SK-N-SH treated with all-trans-retinoic acid at 6 μM for 48 hours (cell line): ENCODE measurements at places on chromosomes 11 and 22.

DNA sequence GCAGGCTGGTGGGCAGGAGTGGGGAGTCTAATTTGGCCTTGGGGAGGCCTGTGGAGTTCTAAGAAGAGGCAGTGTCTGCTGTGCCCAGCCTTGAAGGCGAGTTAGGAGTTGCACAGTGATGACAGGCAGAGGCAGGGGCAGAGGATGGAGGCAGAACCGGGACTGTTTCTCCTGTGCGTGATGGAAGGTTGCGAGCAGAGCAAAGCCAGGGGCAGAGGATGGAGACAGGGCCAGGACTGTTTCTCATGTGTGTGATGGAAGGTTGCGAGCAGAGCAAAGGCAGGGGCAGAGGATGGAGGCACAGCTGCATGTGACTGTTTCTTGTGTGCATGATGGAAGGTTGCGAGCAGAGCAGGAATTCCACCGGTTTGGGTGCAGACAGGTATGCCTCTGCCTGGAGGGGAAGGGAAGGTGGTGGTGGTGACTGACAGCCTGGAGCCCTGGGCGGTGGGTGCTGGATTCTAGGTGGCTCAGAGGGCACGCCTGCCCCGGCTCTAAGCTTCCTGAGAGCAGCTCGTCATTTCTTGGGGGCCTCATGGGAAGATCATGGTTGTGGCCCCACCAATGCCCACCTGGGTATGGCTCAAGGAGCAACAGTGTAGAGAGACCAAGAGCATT lies 8.7 kb downstream of the B4GALNT4 start:
- no peak; the same call in 2 of the 3 replicates for ATAC-seq

DNA sequence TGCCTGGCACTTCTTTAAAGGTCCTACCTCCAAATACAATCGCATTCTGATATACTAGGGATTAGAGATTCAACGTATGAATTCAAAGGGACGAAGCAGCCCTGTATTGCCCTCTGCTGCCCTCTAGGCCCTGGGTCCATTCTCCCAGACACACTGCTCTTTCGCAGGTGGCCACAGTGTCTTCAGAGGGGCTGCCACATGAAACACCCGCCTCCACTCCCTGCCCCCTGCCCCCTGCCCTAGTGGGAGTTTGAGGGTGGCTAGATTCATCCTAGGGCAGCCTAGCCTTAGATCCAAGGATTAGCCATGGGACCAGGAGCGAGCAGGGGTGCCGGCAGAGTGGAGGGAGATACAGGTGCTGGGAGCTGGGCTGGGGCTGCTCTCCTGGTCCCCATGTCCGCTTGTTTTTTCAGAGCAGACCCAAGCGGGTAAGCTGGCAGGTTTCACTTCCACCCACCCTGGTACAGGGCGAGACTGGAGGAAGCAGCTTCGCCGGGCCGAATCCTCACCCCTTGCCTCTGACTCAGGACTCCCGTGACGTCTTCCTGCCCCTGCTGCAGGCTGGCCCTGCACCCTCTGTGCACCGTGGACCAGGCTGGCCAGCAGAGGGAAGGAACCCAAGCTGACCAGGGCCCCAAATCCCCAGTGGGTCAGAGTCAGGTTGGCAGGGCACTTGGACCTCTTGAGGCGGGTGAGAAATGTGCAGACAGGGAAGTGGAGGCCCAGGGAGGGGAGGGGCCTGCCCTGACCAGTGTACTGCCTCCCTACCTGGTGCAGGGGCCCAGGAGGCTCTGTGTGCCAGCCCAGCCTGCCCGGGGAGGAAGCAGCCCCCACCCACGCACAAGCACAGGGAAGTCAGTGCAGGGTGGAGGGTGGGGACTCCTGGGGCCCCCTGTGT lies 28.4 kb upstream of the HMOX1 start:
- no peak for ATAC-seq

- ATAC-seq = no peak
Measured at GRCh38 chr11:115886422-115886733, 382.2 kb upstream of the CADM1 start.

GRCh38 chr11:2526808-2527381 lies 82.1 kb downstream of the KCNQ1 start:
- ATAC-seq = no peak

- ATAC-seq = no peak
Measured at GRCh38 chr11:116336540-116336939, 436.2 kb downstream of the BUD13 start.

- ATAC-seq = no peak
Measured at GRCh38 chr22:38238519-38239071, 34.2 kb downstream of the TMEM184B start.

- no peak for ATAC-seq
Measured at GRCh38 chr11:94647926-94648325, 80.8 kb downstream of the PIWIL4 start.

DNA sequence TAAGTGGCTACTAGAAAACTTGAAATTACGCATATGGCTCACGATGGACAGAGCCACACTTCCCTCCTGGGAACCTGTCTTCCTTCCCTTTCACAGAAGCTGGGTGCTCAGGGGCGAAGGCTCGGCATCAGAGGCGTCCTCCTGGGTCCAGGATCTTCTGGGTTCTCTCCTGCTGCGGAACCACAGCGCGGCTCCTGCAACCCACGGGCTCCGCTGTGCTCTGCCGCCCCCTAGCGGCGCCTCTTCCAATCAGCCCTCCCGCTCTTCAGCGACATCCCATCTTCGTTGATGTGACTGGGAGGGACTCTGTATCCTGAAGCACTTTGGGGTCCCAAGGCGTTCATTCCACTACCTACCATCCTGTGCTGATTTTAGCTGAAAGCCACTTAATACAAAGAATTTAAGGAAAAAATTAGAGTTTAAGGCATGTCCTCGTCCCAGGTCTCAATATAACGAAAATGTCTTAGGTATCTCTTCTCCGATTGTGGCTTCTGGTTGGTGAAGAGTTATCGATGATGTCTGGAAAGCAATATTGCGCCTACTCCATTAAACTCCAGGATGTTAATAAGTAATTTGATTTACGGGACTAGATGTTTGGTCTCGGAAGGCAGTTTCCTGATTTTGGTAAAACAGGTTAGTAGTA lies 14.8 kb upstream of the RPS3 start:
- peak; percentile 91 for ATAC-seq

- ATAC-seq = no peak
Measured at GRCh38 chr11:112023104-112023503, 2.1 kb upstream of the DLAT start.

DNA sequence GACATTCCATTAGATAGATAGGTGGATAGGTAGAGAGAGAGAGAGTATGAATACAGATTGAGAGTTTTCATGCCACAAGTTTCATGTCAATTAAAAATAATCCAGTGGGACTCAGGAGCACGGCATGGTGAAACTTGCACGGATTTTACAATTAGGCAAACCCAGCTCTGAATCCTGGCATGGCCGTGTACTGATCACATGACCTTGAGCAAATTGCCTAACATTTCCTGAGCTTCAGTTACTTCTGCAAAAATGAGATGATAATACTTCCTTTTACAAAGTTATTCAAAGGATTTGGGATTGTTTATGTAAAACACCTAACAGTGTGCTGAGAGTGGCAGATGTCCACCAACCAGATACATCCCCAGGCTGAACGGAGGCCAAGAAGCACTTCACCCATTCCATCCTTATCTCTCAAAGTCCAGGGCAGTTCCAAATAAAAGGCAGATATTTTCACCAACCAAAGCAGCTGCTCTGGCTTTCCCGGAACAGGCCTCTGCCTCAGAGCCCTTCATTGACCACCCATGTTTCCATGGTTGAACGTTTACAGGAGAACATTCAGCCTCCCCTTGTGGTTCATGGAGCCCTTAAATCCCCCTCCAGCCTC lies 17.9 kb downstream of the APLNR start:
- no peak for ATAC-seq

GRCh38 chr11:118939953-118940598 lies 14.3 kb upstream of the BCL9L start:
- ATAC-seq = peak; percentile 23; the same call in 2 of the 3 replicates

DNA sequence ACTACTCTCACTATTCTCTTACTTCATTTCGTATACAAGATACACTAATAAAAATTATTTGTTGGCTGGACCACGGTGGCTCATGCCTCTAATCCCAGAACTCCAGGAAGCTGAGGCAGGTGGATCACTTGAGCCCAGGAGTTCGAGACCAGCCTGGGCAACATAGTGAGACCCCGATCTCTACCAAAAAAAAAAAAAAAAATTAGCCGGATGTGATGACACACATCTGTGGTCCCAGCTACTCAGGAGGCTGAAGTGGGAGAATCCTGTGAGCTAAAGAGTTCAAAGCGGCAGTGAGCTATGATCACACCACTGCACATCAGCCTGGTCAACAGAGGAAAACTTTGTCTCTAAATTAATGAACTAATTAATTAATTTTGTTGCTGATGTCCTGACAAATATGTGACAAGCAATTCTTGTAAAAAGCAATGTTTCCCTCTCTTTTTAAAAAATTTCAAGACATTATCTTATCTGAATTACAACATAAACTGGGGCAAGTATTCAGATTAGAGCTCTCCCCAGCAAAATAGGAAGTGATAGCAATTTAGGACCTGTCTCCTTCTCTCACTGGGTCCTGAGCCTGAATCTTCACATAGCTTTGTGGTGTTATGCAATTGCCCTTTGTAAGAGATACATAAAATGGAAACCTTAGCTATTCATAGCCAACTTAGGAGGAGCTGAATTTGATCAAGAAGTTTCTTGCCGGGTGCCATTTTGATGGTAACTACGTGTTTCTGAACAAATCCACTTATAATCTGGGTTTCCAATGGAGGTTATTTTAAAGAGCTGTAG lies 17.6 kb upstream of the TMA7B start:
- ATAC-seq = no peak

DNA sequence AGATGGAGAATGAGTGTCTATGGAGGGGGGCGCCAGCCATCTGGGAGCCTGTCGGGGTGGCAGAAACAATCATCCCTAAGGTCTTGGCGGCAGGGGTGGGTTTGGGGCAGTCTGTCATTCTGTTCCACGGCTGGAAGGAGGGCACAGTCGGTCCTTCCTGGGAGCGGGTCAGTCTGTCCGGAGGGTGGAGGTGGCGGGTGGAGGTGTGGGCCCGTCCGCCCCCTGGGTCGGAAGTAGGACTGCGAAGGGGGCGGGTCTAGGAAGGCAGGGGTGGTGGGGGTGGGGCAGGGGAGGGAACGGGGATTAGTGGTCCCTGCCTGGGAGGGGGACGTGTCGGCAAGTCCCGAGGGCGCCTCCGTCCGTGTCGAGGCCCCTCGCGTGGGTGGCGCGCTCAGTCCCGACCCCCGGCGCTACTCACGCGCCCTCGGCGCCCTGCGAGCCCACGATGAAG lies 461 bp downstream of the TBC1D10A start:
- peak; percentile 44 for ATAC-seq

DNA sequence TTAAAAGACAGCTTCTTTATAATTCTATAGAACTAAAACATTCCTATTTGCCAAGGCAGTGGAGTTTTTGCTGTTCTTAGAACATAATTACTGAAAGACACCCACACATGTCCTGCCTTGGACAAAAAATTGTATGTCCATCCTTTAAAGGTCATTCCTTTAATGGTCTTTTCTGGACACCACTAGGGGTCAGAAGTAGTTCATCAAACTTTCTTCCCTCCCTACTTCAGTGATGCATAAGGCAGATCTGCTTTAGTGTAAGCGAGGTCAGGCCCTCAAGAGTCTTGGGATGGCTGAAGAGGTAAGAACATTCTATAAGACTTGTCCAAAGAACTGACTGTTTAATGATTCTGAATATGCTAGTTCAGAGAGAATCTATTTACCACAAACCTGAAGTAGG lies 4.3 kb upstream of the OR51V1 start:
- ATAC-seq = peak; percentile 93

- no peak for ATAC-seq
Measured at GRCh38 chr22:28812516-28812915, 12.1 kb upstream of the XBP1 start.

- ATAC-seq = no peak
Measured at GRCh38 chr11:2725368-2726300, 25.8 kb upstream of the KCNQ1OT1 start.

DNA sequence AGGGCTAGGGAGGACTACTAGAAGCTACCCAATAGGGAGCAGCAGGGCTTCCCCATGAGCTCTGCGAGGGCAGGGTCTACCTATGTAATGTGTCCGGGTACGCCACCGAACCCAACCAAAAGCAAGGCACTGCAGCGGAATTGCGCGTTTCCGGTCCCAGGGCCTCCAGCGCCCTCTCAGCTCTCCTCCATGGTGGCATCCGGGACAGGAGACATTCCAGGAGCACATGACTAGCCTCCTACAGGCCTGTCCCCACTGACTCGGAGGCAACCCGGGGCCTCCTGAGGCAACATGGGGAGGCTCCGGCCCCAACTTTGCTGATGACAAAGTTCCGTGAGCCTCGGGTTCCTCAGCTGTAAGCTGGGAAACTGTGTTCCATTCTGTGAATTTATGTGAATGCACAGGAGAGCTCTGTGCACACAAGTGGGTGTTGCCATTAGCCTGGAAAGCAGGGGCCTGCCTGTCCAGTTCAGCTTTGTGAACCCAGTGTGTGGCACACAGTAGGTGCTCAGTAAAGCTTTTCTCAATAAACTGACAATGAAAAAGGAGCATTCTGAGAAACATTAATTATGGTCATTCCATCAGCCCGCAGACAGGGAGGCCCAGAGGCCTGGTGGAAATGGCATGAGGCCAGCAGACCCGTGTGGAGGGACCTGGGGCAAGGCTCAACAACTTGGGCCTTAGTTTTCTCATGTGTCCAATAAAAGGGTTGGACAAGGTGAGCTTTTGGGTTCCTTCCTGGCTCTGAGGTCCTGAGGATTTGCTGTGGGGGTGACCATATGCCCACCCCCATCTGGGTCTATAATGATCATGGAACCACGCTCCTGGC lies 50.3 kb downstream of the CHRDL2 start:
- no peak for ATAC-seq

- ATAC-seq = no peak
Measured at GRCh38 chr11:58640386-58641023, 18.0 kb downstream of the CNTF start.

- ATAC-seq = peak; percentile 27; the same call in 1 of the 3 replicates
Measured at GRCh38 chr22:28230671-28231070, 311.6 kb upstream of the PITPNB start.

- ATAC-seq = peak; percentile 88
Measured at GRCh38 chr22:50146439-50147238, 23.9 kb upstream of the PANX2 start.
